ENCODE measurements at places on chromosomes 7 and 10.

- DNase-seq: no peak
These were observed 156.2 kb upstream of the LYZL1 start for GRCh38 chr10:29132551-29133111.

- DNase-seq: no peak
These were observed 3.2 kb upstream of the ZNF775 start for GRCh38 chr7:150375662-150376521.

DNA sequence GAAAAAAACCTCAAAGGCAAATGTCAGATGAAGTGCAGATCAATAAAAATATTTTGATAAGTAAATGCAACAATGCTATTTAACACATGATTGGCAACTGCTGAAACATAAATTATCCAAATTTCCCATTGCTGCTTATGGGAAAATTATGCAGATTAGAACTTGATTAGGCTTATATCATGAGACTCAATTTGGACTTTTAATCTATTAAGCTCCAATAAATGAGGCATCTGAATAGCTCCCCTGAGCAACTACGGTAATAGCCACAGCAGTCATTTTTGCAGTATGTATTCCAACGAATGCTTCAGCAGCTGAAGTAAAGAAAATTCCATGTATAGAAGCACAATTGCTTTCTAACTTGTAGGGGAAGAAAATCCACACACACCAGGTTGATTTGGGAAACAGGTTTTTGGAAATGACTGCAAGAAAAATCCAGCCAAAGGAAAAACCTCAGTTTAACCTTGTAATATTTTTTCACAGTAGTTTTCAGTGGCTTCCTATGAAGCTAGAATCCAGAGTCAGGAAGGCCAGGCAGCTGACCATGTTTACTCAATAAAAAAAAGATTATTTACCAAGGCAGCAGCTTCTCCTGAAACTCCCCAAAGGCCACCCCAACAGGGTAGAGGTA is 716.1 kb downstream of the KCNMA1 start:
- DNase-seq: no peak

GRCh38 chr7:143408686-143409561 is at the start of gene EPHA1:
EPHA1 (minus strand) TSS chr7:143408856; CDS start chr7:143408805, 51 bp downstream.
- DNase-seq: no peak

GRCh38 chr7:129946282-129946681 is 6.5 kb downstream of the UBE2H start:
- DNase-seq: no peak

DNA sequence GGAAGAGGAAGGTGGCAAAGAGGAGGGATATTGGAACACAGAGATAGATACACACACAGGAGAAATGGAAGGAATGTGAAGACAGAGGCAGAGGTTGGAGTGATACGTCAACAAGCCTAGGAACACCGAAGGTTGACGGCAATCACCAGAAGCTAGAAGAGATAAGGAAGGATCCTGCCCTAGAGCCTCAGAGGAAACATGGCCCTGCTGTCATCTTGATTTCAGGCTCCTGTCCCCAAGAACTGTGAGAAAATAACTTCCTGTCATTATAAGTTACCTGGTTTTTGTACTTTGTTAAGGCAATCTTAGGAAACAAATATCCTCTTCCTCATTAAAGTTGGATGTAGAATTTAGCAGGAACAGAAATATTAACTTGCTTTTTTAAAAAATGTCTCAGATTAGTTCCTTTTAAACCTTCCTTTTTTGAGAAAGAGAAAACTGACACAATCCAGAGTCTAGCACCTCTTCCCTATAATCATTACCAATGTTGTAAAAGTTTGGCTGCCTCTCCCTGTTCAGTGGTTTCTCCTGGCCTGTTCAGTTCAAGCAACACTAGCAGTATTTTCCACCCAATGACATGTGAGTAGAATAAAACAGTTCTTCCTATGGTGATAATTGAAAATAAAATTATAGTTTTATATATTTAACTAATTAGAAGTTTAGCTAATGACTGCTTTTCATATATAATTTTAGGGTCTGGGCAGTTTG is 28.8 kb upstream of the GNAI1 start:
- DNase-seq: no peak

DNA sequence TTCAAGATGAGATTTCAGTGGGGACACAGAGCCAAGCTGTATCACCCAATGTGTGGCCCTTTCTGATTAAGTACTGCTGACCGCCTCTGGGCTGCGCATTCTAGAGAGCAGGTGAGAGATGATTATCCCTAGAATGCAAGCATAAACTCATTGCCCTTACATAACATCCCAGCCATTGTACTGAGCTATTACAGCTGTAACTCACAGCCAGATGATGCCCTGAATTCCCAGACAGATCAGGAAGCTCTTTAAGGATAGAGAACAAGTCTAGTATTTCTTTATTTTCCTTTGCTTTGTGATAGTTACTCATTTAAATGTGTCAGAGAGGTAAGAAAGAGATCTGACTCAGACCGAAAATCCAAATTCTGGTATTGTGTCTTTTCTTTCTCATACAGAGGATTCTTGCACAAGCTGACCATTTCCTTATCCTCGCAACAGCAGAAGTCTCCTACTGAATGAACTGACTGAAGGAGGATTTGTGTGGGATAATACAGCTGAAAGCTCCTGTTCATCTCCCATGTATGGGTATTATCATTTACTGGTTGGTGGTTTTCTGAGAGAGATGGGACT is 58.4 kb downstream of the ZNF22 start:
- no peak for DNase-seq

DNA sequence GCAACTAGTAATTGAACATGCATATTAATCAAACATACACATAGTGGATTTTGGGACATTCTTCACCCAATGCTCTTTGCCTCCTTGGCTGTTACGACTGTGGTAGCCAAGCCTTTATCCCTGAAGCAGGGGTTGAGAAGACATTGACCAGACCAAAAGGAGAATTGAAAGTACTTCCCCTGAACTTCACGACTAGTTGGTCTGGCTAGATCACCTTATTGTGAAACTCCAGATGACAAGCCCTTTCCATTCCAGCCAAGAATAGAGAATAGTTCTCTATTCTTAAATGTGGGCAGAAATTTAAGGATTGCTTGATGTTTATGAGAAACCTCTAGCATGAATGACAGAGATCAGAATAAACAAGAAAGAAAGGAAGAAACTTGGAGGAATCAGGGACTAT is 97.0 kb downstream of the LRMDA start:
- DNase-seq: no peak

GRCh38 chr7:156178857-156179256 is 366.6 kb upstream of the SHH start:
- no peak for DNase-seq

- DNase-seq: no peak
These were observed 70.1 kb downstream of the PODXL start for GRCh38 chr7:131486346-131486745.

GRCh38 chr10:1406132-1406966 is 331.0 kb downstream of the ADARB2 start:
- no peak for DNase-seq

DNA sequence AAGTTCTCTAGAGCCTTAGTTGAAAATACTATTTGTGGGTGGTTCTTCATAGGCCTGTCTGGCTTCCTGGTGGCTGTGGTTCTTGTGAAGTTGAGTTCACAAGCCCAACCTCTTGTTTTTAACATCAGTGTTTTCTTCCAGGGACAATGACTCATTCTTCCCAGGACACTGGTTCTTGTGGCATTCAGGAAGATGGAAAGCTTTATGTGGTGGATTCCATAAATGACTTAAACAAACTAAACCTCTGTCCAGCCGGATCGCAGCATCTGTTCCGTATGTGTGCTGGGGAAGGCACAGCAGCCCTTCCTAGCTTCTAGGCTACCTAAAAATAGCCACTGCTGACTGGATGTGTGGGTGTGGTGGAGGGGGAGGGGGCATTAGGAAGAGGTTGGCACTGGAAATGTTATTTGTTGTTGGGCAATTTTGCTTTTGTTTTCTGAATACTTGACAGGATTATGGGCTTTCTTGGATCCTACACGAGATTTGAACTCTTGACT is 3.9 kb downstream of the LSMEM1 start:
- no peak for DNase-seq

DNA sequence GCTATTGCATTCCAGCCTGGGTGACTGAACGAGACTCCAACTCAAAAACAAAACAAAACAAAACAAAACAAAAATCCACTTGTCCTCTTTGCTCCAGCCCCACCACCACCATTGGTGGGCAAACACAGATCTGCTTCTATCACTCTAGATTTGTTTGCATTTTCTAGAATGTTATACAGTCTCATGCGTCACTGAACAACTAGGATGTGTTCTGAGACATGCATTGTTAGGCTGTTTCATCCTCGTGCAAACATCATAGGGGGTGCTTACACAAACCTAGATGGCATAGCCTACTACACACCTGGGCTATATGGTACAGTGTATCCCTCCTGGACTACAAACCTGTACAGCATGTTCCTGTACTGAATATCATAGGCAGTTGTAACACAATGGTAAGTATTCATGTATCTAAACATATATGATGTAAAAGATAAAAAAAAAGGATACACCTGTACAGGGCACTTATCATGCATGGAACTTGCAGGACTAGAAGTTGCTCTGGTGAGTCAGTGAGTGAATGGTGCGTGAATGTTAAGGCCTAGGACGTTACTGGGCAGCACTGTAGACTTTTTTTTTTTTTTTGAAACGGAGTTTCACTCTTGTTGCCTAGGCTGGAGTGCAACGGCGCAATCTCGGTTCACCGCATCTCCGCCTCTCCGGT is 45.3 kb downstream of the BTBD16 start:
- no peak for DNase-seq

- DNase-seq: no peak
These were observed 265.0 kb downstream of the MAD1L1 start for GRCh38 chr7:1967512-1968396.

DNA sequence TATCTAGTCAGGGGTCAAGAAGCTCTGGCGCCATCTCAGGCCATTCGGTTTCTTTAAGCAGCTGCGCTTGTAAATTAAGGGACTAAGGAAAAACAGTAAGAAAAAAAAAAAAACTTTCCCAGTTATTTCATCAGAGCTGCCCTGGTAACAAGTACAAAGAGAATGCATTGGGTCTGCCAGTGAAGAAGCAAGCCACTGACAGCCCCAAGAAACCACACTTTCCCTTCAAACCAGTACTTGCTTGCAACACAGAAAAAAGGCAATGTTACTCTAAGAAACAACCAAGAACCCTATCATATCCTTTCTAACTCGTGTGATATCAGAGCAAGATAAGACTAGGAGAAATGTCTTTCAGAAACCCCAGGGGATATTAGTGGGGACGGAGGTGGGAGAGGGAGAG is 40.6 kb upstream of the AOAH start:
- DNase-seq: no peak

DNA sequence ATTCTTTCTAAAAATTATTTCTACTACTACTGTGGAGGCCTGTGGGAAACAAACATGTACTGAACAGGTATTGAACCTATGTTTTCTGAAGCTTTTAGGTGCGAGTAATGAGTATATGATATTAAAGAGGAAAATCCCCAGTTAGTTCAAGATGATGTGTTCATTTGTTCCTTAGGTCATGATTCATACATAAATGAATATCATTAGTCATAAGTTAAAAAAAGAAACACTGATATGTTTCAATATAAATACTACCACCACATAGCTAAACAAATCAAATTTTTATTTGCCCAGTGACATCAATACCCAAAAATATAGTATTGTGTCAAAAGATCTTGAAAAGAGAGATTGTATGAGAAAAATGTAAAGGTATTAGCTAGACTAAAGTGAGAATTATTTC is 210.7 kb upstream of the GNAI1 start:
- DNase-seq: no peak

GRCh38 chr10:91061608-91062007 is 140.7 kb upstream of the ANKRD1 start:
- DNase-seq: no peak

DNA sequence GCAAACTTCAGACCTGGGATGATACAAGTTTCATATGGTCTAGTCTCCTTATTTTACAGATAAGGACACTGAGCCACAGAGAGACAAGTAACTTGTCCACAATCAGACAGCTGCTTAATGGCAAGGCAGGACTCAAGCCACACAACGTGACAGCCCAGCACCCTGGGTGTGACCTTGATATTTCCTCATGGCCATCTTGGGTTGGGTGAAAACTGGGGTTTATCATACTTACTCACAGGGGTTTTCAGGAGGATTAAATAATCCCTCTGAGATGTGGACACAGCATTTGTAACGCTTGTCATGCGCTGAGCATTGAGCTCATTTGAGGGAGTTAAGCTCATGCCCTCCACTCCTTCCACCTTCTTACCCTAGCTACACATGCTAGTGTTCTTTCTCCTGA is 58.0 kb downstream of the ABLIM1 start:
- no peak for DNase-seq

DNA sequence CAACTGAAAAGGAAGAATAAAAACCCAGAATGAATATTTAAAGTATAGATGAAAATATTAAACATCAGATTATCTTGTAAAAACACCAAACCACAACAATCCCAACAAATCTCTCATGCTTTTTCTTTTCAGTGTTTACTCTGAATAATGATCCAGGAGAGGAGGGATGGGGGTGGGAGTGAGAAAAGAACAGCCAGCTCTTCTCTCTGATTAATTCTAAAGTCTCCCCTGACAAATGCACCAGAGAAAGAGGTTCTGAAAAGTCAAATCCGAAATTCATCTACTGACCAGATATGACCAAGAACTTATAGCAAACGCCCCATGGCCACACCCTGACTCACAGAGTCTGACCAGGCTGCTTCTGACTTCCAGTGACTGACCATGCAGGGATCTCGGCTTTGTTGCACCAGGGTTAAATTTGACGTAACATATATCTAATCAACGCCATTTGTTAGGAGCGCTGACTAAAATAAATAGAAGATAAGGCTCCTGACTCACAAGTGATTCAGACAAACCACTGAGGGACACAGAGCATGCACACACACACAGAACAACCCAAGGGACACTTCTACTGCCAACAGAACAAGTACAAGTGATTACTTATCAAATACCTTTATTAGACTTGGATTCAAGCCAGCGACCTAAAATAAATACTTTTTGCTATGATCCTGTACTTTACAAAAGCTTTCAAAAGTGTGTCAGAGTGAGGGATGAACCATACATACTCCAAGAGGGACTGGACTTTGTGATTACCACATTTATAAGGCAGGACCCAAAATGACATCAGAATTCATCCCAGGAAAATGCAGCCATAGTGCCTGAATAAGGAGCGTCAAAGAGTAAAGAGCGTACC is 9.3 kb upstream of the SPOCK2 start:
- no peak for DNase-seq

GRCh38 chr10:121594076-121594475 is 4.2 kb downstream of the FGFR2 start:
- no peak for DNase-seq
